ENCODE measurements at places on chromosomes 2 and 18.

DNA sequence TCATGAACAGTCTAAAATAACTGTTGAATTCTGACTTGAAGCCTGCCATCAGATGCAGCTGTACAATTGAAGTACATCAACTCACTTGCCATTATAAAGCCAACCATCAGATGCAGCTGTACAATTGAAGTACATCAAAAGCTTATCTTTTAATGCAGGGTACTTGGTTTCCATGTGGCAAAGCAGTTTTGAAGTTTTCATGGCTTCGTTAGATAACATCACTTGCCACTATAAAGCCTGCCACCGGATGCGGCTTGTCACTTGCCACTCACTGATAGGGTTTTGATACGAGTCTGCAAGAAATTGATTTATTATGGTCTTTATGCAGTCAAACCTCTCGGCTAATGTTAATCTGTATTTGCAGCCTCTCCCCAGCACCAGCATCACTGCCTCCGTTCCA is 1605.8 kb downstream of the SUCLG1 start:
- no peak for DNase-seq

- DNase-seq: peak; percentile 41
These were observed 5.3 kb upstream of the NEU4 start for GRCh38 chr2:241803387-241804325.

DNA sequence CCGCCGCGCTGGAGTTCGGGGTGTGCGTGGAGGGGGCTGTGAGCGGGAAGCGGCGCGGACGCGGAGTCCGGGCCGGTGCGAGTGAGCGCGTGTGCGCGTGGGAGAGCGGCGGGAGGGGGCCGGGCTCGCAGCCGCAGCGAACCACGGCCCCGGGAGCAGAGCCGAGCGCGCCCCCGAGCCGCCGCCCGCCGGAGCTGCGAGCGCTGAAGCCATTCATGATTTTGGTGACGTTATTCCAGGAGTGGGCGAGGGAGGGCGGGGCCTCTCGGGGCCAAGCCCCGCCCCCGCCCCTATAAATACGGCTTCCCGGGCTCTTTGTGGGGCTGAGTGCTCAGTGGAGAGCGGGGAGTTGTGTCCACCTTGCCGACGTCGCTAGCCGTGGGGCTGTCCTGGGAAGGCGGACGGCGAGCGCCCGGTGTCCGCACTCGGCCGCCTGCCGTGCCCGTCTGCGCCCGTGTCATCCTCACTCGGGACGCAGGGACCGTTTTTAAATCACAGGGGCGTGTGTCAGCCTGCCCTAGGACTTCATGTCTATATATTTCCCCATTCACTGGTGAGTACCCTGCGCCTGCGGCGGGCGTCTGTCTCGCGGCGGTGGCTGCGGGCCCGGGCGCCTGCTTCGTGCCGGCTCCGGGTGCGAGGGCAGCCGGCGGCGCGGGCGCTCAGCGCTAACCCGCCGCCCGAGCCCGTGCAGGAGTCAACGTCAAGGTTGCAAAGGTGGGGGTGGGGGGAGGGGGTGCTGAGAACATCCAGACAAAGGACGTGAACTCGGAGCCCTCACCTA is at the start of gene LBH:
Gene LBH, plus strand, starts transcription at position 323 of the 784 bp plus-strand sequence. Its CDS starts 205 bp downstream, at position 528.
- DNase-seq: peak; percentile 78

GRCh38 chr18:49846718-49847470 is 33.6 kb upstream of the ACAA2 start:
- no peak for DNase-seq

DNA sequence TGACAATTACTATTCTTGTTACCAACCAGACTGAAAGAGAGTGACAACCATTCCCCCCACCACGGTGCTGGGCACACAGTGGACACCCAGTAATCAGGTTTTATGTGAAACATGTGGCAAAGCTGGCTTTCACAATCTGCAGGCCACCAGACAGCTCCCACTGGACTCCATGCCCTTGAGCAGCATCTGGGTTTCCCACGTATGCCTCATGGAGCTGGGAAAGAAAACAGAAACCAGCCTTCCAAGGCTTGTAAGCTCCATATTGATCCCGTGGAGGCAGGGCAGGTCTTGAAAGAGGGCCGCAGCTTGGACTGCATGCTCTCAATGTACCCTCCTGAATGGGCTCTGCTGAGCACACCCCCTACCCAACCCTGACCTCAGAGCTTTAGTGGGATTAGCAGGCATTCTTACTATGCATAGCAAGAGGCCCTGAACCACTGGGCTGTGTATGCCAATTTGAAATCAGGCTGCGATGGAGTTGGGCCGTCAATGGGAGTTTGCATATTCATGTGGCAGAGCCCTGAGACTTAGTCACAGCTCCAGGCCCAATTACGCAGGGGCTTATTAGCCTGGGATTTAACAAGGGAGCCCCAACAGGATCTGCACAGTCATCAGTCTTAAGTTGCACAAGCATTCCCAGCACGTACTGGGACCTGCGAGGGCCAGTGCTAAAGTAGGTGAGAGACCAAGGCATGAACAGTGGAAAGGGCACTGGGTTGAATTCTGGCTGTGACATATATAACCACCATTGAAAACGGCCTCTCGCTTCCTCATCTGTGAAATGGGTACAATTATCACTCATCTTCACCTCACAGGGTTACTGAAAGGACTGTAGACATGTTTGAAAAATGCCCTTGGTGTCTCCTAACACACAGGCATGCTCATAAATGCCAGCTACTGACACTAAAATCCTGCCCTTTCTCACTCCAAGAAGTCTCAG is 10.5 kb downstream of the C1QL2 start:
- DNase-seq: no peak

DNA sequence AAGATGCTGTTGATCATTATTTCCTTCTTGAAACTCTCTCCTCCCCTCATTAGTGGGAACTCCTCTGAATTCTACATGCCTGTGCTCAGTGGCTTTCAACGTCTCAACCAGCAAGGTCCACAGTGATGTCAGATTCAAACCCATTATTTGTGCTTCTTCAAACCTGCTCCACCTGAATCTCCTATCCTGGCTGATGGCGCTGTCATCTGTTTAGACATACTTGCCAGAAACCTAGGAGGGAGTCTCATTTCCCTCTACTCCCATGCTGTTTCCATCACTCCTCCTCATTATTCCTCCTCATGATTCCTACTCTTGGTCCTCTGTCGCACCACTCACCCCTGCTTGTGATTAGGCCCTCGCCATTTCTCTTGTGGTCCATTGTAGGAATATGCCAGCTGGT is 2.9 kb upstream of the LPIN2 start:
- DNase-seq: no peak

GRCh38 chr2:196249860-196250259 is 78.5 kb upstream of the STK17B start:
- DNase-seq: no peak

- DNase-seq: no peak
These were observed 42.8 kb upstream of the SMAD7 start for GRCh38 chr18:48993586-48993985.

- DNase-seq: no peak
These were observed 1988.8 kb upstream of the PIK3C3 start for GRCh38 chr18:39966275-39966674.

DNA sequence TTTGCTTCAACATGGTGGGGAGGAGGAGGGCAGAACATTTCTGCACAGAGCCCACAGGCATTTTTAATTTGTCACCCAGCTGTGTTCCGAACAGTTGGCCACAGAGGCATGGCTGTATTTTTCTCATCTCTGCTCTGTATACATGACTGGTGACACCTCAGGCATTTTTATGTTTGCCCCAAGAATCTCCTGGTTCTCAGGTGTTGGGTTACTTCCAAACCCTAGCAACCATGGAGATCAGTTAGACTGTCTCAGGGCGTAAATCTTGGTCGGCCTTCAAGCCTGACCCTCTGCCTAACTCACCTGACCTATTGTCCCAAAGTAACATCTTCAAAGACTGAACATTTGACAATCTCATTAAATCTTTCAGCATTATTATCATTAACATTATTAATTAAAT is 100.0 kb downstream of the ABCA12 start:
- no peak for DNase-seq

DNA sequence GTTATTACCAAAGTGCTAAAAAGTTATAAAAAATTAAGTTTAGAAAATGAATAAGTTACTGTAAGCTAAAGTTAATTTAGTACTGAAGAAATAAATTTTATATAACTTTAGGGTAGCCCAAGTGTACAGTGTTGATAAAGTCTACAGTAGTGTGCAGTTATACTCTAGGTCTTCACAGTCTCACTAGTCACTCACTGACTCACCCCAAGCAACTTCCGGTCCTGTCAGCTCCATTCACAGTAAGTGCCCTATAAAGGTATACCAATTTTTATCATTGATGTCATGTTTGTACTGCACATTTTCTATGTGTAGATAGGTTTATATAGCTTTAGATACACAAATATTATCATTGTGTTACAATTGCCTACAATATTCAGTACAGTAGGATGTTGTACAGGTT is 518.3 kb upstream of the PIK3C3 start:
- DNase-seq: no peak

GRCh38 chr2:233199870-233200269 is 51.6 kb upstream of the ATG16L1 start:
- DNase-seq: no peak

- DNase-seq: no peak
These were observed 65.4 kb downstream of the TRIP12 start for GRCh38 chr2:229856413-229856812.

DNA sequence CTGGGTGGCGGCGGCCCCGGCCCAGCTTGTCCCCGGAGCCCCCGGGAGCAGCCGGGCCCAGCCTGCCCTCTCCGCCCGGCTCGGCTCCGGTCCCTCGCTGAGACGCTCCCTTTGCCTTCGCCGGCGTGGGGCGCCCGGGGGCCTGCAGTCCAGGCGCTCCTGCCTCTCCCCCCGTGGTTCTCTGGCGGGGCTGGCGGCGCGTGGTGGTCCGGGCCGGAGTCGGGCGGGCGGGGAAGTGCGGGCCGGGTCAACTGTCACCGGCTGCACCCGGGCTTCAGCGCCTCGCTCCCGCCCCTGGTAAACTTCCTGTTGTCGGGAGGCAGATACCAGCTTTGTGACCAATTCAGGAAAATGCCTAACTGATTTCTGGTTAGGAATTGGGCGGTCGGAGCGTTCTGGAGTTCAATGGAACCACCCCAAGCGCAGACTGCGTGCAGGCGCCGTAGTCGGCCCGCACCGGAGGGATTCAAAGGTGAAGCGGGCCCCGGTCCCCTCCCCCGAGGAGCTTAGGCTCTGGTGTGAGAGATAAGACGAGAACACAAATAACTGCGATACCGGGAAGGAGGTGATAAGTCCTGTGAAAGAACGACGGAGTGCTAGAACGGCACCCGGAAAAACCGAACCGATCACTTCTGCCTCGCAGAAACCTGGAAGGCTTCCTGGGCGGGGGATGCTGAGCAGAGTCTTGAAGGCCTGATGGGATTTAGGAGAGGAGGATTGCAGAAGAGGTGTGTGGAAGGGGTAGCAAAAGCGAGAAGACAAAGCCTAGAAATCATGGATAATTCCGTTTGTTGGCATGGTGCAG is 891 bp downstream of the CAB39 start:
- peak; percentile 53 for DNase-seq

- no peak for DNase-seq
These were observed 251.8 kb downstream of the LPIN1 start for GRCh38 chr2:11998218-11998617.

DNA sequence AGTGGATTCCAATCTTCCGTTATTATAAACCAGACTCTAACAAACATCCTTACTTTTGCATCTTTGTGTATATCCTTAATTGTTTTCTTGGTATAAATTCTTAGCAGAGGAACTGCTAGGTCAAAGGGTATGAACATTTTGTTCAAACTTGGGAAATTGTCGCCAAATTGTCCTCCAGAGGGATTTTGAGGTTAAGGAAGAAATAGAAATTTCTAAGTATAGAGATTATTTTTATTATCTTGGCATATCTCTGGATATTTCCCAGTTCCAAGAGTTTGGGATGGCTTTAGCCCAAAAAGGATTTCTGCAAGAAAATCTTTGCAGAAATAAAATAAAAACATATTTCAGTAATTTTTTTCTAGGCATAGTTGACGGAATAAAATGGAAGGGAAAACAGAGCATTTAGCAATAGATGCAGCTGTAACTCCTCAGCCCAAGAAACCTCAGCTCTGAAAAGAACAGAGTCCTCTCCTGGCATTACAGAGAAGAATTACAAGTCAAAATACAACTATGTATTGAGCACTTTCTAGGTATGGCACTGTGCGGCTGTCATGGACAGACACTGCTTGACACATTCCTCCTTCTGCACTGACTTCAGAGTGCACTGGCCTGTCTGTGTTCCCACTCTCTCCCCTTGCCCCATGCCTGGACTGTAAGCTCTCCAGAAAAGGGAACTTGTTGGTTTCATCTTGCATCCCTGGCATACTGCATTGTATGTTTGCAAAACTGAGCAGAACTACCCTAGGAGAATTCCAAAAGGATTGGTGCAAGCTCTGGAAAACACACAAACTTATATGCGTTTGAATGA is 117.3 kb upstream of the STON1 start:
- no peak for DNase-seq

DNA sequence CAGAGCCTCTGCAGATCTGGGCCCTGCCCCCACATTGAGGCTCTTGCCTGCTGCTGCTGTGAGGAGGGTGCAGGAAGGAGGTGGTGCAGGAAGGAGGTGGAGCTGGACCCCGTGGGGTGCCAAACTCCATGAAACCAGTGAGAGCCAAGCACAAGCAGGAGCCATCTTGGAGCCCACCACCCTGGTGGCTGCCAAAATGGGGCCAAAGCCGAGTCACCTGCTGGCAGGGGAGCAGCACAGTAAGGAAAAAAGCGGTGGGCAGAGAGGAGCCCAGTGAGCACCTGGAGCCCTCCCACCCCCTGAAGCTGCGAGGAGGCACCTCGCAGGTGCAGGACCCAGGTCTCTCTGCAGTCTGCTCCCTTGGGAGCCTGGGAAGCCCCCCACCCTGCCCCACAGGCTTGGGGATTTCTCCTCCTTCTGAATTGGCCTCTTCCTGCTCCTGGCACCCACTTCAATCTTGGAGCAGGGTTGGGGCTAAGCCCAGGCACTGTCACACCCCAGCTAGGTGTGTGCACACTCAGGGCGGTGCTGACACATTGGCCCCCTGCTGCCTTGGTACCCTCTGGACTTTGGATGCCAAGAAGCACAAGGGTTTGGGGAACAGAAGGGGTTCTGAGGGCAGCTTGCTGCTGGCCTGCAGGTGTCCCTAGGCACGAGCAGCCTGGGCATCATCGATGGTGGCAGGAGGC is 245.4 kb upstream of the LRRTM4 start:
- DNase-seq: no peak

GRCh38 chr2:43405829-43406228 is 179.4 kb upstream of the ZFP36L2 start:
- DNase-seq: no peak

DNA sequence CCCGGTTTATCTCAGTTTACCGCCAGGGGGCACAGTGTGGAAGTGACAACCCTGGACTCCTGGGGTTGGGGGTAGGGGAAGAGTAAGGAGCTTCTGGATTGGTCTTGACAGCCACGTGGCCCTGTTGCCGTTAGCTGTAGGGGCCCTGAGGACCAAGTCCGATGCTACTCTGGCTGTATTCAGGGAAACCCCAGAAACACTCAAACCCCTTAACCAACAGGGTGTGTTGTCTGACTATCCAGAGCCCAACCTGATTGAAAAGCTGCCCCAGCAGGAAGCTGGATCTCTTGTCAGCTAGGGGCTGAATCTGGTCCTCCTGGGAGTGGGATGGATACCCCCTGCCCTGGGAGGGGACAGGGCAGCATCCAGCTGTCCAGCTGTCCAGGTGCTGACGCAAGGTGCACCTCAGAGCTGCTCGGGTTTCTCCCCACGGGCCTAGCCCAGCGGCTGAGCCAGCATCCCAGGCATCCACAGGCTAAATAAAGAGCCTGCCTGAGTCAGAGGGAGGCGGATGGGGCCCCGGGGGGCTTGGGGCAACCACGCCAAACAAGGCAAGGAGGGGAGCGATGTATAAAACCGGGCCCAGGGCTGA is 3.1 kb upstream of the GMPPA start:
- no peak for DNase-seq

- no peak for DNase-seq
These were observed 650.6 kb downstream of the SLC4A3 start for GRCh38 chr2:220278022-220278421.
